ENCODE measurements at places on chromosomes 3 and 15.

GRCh38 chr3:39082666-39083313 lies 24.6 kb downstream of the GORASP1 start:
- DNase-seq: no peak

DNA sequence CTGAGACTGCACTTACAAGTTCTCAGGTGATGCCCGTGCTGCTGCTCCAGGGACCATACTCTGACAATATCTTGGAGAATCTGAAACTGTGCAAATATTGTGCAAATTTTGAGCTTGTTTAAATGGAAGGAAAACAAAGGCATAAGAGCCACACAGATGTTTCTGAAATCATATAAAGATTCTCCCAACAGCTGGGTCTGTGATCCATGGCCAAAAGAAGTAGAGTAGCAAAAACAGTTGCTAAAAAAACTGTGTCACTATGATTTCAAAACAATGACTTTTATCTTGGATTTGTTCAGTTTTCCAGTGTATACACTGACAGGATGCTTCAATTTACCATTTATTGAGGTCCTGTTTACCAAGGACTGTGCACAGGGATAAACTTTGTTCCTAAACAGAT lies 25.3 kb downstream of the NPTN start:
- no peak for DNase-seq

- DNase-seq: no peak
These were observed 213.6 kb downstream of the FEZF2 start for GRCh38 chr3:62159709-62160092.

GRCh38 chr3:25589104-25589782 lies 75.5 kb downstream of the TOP2B start:
- DNase-seq: no peak

GRCh38 chr15:68829068-68829467 lies 8.4 kb upstream of the ANP32A start:
- peak; percentile 44 for DNase-seq

- DNase-seq: no peak
These were observed 7.8 kb upstream of the RHCG start for GRCh38 chr15:89504166-89504565.

DNA sequence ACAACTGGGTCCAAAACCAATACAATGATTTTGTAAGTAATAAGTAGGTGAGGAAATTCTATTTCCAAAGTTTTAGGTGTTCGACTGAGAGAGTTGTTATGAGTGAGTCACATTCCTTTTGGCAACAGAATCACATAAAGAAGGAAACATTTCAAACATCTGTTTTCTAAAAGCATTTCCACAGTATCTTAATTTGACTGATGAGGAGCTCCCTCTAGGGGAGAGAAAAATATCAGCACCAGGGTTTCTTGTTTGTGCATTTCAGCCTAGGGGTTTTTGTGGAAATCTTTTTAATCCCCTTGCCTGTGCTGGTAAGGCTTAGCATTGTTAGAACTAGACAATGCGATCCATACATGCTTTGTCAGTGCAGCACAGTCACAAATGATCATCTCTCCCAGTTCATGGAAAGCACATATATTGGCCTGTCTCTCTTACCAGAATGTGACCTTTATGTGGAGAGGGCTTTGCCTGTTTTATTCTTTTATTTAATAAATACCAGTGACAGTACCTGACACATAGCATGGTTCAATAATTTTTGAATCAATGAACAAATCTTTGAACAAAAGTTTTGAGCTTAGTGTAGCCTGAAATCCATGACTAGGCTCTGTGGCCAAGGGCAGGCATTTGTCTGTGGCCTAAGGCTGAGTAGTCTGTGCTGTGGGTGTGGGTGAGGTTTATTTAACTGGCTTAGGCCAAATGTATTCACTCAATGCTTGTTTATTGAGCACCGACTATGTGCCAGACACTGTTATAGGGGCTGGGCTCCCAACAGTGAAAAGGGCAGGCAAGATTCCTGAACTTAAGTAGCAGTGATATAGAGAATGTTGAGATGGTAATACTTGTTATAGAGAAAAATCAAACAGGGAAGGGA lies 21.1 kb upstream of the IQCF6 start:
- no peak for DNase-seq

- DNase-seq: no peak
These were observed 909.7 kb downstream of the PLOD2 start for GRCh38 chr3:145251311-145251710.

- no peak for DNase-seq
These were observed 414.2 kb downstream of the CNTN4 start for GRCh38 chr3:2512881-2513280.

DNA sequence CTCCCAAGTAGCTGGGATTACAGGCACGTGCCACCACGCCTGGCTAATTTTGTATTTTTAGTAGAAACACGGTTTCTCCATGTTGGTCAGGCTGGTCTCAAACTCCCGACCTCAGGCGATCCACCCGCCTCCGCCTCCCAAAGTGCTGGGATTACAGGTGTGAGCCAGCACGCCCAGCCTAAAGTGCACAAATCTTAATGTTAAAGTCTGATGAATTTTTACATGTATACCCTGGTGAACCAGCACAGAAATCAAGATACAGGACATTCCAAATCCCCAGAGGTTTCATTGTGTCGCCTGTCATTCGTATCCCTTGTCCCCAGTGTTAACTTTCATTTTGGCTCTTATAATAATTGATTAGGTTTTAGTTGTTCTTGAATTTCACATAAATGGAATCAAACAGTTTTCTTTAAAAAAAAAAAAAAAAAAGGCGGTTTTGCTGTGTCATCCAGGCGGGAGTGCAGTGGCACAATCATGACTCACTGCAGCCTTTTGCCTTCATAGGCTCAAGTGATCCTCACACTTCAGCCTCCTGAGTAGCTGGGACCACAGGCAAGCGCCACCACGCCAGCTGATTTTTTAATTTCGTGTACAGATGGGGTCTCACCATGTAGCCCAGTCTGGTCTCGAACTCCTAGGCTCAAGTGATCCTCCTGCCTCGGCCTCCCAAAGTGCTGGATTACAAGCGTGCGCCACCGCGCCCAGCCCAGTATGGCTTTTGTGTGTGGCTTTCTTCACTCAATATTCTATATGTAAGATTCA lies 1.5 kb upstream of the TM4SF19 start:
- DNase-seq: no peak

DNA sequence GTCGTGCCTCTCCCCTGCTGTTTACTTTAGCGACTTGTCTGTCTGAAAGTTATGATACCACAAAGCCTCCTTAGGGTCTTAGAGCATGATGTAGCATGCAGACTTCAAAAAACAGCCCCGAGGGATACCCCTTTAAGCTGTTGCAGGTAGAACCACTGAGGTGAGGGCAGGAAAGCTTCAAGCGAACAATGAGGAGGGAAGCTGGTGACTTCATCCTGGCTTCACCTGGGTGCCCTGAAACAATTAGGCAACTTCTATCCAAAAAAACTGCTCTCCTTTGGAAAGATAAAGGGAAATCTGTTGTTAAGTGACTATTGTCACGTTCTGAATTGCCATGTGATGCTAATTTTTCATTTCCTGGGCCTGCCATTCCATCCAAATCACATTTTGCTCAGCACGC lies 231.6 kb downstream of the SOX2 start:
- DNase-seq: no peak

Measured in T-helper 1 cell (primary cell).